Activated CD4-positive, alpha-beta T cell treated with anti-CD3 and anti-CD28 coated beads, Interleukin-2, amount 50 U/mL, for 4 hours (primary cell): ENCODE measurements at places on chromosomes 12 and 14.
A peak's percentile ranks its signal among the peaks of the same experiment; 100 is the strongest.

- peak; percentile 98 for DNase-seq
These were observed at the start of gene NACA for GRCh38 chr12:56724972-56725722. NACA (minus strand) TSS chr12:56725299; CDS start chr12:56724521, 778 bp downstream.

DNA sequence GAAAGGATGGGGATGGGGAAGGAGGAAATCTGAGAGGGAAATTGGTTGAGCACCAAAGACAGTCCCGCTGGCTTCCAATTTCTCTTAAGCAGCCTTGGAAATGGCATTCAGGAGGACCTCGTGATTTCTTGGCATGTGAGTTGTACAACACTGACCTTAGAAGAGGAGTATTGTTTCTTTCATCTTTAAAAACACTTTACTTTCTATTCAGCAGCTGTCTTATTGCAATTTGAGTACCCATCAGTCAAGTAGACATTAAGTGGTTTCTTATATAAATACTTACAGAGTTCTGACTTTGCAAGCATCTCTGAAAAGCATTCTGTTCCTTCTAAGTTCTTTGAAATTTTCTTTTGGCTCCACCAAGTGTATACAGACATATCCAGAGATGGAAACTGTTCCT, 83.2 kb downstream of the LMNTD1 start:
- no peak for DNase-seq

- no peak for DNase-seq
These were observed 946 bp downstream of the DDX24 start for GRCh38 chr14:94079891-94080620.

- no peak for DNase-seq
These were observed 345.8 kb upstream of the CCDC196 start for GRCh38 chr14:66140213-66140918.

- no peak for DNase-seq
These were observed 7.3 kb upstream of the INF2 start for GRCh38 chr14:104682107-104682593.

DNA sequence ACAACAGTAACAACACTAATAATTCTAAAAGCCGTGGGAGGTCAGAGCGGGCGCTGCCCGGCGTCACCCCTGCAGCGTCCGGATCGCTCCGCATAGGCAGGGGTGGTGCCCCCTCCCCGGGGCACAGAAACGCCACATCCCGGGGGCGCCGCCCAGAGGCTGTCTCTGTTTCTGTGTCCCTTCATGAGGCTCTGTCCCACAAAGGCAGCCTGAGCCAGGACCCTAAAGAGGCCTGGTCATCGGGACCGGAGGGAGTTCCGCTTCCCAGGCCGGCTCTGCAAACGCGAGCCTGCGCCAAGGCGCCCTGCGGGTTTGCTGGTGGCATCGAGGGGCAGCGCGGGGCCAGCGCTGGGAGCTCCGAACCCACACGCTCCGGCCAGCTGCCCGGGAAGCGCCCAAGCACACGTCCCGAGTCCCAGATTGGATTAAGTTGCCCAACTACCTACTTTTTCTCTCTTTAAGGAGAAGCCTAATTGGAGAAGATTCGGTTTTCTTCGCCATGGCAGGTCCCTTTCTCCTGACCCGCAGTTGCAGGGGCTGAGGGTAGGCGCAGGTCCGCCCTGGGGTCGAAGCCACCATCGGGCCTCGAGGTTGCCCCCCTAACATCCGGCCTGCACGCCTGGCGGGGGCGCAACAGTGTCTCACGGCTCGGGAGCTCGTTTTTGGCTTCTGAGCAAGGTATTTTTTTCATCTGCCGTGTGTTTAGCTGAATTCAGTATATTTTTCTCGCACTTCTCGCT, 421.7 kb downstream of the VRK1 start:
- no peak for DNase-seq

DNA sequence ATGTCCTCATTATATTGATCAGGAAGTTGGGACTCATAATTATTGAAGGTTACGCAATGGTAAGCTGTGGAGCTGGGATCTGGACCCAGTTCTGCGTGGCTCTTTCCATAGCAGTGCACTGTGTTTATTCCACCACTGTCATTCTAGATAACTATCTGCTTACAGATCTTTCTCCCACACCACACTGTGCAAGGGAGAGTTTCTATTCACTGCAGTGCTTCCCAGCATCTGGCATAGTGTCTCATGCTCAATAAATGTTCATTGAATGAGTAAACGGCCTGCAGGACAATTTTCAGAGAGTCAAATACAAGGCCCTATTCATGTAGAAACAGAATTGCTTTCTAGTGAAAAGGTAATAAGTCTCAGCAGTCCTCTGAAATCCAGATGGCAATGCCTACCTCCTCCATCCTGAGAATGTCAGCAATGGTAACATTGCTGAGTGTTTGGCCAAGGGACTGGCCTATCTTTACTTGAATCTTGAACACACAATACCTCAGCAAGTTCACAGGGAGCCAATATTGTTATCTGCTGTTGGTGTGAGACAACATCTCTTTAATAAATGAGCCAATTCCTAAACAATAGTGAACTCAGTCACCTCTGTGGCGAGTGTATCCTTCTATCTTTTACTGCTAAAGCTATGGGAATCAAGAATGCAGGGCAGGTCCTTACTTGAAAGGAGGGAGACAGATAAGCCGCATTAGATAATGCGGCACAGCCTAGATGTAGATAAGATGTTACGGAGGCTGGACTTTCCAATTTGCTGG, 332.4 kb upstream of the PRICKLE1 start:
- DNase-seq = no peak

DNA sequence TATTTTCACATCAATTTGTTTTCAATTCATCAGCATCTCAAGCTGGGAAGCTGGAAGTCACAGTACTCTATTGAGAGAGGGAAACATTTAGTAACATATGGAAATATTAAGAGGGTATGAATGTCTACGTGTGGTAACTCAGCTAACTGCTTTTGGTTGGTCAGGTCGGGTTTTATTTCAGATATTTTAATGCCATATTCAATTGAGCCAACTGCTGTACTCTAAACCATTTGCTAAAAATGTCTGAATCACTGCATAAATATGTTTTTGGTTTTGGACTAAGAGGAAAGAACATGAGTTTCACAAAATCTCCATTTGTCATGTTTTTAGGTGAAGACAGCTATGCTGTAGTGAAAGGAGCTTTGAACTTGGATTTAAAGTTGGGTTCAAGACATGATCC, 18.9 kb upstream of the PPFIBP1 start:
- no peak for DNase-seq

DNA sequence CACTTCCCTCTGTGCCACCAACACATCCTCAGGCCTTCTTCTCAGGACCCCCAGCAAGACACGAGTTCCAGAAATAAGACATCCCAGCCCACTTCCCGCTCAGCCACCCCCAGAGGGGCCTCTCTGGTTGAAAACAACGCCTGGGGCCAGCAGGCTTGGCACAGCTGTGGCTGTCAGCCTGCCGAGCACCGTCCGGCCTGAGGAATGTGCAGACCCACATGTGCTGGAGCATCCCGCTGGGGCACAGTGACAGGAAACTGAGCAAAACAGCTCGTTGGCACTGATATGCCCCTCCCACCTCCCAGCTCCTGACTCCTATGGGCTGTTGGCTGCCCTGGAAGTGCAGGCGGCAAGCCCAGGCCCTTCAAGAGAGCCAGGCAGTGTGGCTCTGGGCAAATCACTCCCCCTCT, 1.4 kb downstream of the SYNE3 start:
- no peak for DNase-seq

DNA sequence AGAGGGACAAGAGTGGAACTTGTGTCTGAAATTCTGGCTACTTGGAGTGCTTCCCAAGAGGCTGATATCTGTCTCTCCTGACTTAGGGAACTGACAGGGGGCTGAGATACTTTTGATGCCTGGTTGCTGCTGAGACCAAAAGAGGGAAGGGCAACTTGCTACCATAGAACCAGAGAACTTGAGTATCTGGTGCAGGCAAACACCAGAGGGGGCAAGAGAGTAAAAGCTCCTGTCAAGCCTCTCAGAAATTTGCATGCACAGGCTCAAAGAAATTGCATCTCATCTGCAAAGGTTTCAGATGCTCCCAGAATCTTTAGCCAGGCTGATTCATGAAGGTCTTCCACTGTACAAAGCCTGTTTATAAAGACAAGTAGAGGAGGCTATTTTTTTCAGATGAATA, 391.3 kb upstream of the FOXG1 start:
- DNase-seq = no peak

- DNase-seq = peak; percentile 12
These were observed 508.6 kb downstream of the FLRT2 start for GRCh38 chr14:86038387-86039042.
